Stomach (tissue), 19 donors: ENCODE measurements at places on chromosomes 4 and X. TPM values are rescaled to one million over a fixed set of nuclear protein-coding genes. Genes with fewer than 3 reads are reported as not detected.
A peak's percentile ranks its signal among the peaks of the same experiment; 100 is the strongest.

RTL5 gene
- 1.2 TPM for polyA plus RNA-seq

FGA gene
- 3.1 TPM for polyA plus RNA-seq

CASP3 gene
- 27.3 TPM for polyA plus RNA-seq

TMSB15C gene
- 0.33 TPM for polyA plus RNA-seq

DNA sequence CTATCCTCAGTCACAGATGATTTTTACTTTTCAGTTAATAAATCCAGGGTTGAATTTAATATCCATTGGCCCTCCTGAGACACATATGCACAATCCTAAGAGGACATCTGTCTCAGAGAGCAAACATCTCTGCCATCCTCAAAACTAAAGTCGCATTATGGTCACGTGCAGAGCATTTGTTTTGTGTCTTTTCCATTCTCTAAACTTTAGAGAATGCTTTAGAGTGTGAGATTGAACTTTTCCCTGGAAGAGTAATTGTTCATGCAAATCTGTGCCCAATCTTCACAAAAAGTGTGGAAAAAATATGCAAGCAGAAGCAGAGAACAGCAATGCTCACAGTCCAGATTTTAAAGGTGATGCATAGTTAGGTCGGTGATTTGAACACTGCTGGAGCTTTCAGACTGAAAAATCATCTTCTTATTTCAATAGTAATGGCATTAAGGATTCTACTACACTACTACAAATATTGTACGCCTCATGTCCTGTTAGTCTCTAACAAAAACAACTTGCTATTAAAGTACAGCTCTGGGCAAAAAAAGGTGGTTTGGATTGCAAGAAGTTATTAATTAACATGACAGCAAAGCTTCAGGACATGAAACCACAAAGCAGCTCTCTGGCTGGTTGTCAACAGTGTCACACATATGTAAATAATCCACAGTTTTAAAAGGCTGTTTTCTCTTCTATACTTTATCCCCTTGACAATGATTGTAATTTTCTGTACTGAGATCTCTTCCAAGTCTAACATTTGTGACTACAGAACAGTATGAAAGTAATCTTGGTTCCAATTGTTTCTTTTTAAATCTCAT lies 19.9 kb downstream of the DCHS2 start:
- no peak for DNase-seq
- H3K27ac ChIP-seq = no peak overlapping the region
- H3K36me3 ChIP-seq = no peaks in the 10 kb centered on the region
- H3K27me3 ChIP-seq = no peaks in the 10 kb centered on the region
- H3K4me1 ChIP-seq = peaks cover 9% of the 10 kb centered on the region
- no peak overlapping the region for H3K4me3 ChIP-seq

DNA sequence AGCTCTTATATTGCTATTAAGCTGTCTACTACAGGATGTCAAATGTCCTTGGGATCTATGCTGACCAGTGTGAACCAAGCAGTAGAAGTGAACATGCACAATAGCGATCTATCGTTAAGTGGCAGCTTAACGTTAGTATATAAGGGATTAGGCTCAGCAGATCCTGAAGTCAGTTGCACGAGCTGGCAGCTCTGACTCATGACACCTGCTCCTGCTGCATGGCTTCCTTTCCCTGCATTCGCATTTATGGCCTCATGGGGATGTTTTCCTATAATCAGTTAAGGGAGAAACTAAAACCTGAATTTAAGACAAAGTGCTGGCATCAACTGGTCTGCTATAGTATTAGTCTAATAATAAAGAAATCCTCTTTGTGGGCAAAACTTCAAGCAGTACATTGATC lies 12.7 kb upstream of the MCUB start:
- no peaks in the 10 kb centered on the region for H3K4me1 ChIP-seq
- H3K36me3 ChIP-seq = peaks cover 25% of the 10 kb centered on the region
- no peak overlapping the region for H3K27ac ChIP-seq

DNA sequence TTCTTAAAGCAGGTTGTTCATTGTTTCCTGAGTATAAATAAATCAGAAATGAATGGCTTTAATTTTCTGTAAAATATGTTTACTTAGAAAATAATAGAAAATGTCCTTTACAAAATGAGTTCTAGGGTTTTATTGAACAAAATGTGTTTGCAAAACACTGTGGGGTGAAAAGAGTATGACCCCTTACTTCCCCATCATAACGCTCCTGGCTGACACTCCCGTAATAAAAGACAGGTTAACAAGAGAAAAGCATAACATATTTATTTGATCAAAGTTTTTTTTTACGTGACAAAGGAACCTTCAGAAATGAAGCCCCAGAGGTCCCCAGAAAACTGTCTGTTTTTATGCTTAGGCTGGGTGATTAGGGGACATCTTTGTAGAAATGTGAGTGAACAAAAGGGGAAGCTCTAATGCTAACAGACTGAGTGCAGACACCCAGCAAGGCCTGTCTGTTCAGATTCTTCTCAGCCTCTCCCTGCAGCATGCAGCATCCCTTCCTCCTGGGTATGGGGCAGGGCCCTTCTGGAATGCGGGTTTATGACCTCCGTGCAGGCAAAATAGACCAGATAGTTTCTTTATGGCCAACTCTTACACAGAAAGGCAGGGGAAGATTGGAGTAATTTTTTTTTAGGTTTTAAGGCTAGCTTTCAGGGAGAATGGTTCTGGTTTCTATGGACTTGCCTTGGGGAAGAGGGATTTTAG lies 26.1 kb downstream of the ZFP42 start:
- no peaks in the 10 kb centered on the region for H3K36me3 ChIP-seq
- DNase-seq = no peak
- no peaks in the 10 kb centered on the region for H3K4me1 ChIP-seq
- no peak overlapping the region for H3K4me3 ChIP-seq
- no peak overlapping the region for H3K27ac ChIP-seq
- no peaks in the 10 kb centered on the region for H3K27me3 ChIP-seq

GRCh38 chr4:28167411-28167810 lies 1306.8 kb downstream of the STIM2 start:
- no peak overlapping the region for H3K4me3 ChIP-seq
- H3K27me3 ChIP-seq = no peaks in the 10 kb centered on the region
- H3K36me3 ChIP-seq = no peaks in the 10 kb centered on the region
- no peaks in the 10 kb centered on the region for H3K4me1 ChIP-seq
- DNase-seq = peak; percentile 44
- no peak overlapping the region for H3K27ac ChIP-seq

DNA sequence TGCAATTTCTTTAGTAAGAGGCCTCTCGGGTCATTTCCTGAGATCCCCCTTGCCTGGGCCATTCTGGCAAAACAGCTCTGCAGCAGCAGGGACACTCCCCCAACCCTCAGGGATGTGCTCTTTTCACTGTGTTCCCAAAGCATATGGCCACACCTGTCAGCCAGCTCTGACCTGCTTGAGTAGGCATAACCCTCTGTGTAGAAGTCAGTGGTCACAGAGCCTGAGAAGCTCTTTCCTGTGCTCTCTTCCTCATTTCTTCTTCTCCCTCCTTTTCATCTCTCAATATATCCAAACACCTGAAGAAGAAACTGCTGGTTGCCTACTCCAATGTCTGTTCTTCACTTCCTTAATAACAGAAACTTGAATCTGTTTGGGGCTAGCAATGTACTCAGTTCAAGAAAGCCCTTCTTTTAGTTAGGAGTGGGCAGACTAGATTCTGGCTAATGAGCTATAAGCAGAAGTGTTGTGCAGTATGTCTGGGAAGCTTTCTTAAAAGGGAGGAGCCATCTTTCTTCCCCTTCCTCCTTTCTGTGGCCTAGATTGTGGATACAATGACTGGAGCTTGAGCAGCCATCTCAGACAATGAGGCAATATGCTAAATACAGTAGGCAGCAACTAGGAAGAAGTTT lies 73.3 kb downstream of the PRPS1 start:
- H3K36me3 ChIP-seq = no peaks in the 10 kb centered on the region
- no peaks in the 10 kb centered on the region for H3K27me3 ChIP-seq
- peaks cover 16% of the 10 kb centered on the region for H3K4me1 ChIP-seq
- no peak overlapping the region for H3K4me3 ChIP-seq
- no peak overlapping the region for H3K27ac ChIP-seq
- DNase-seq = no peak

DNA sequence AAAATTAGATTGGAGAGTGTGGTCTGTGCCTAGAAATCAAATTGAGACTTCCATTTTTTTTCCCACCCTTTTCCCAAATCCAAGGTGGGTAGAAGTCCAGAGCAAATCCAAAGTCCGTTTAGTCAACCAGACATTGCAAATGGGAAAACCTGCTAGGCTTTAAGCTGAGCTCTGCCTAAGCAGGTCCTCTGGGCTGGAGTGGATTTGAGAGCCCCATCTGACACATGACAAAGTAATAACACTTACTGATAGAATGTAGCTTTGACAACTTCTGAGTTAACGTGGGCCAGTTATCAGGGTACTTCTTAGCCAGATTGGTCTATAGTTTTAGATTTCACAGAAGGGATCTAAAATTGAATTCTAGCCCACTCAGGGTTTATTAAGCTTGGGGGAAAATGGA lies 242.3 kb downstream of the GALNTL6 start:
- no peaks in the 10 kb centered on the region for H3K4me1 ChIP-seq
- DNase-seq = no peak
- no peaks in the 10 kb centered on the region for H3K27me3 ChIP-seq
- no peak overlapping the region for H3K27ac ChIP-seq

- no peak for DNase-seq
- peaks cover 32% of the 10 kb centered on the region for H3K4me1 ChIP-seq
- H3K27ac ChIP-seq = peak overlapping the region; percentile 65
- peak overlapping the region; percentile 6 for H3K4me3 ChIP-seq
- peaks cover 100% of the 10 kb centered on the region for H3K36me3 ChIP-seq
Measured at GRCh38 chr4:3135155-3136011, 60.9 kb downstream of the HTT start.

DNA sequence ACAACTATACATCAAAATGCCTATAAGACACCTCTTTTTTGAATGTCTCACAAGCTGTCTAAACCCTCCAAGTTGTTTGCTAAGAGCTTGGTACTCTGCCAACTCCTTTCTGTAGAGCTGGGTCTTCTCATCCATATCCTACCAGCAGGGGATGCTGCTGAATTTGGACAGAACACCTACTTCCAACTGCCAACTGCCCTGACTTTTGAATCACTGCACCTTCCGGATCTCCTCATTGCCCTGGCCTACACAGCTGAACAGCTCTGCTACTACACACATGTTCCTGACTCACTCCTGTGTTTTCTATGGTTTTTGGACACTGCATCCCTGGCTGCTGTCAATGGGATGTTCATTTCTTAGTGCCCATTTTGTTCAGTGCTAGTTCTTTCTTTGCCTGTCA lies 18.7 kb downstream of the FAM184B start:
- H3K4me3 ChIP-seq = no peak overlapping the region
- H3K4me1 ChIP-seq = no peaks in the 10 kb centered on the region
- no peaks in the 10 kb centered on the region for H3K27me3 ChIP-seq
- no peak overlapping the region for H3K27ac ChIP-seq
- DNase-seq = no peak

DNA sequence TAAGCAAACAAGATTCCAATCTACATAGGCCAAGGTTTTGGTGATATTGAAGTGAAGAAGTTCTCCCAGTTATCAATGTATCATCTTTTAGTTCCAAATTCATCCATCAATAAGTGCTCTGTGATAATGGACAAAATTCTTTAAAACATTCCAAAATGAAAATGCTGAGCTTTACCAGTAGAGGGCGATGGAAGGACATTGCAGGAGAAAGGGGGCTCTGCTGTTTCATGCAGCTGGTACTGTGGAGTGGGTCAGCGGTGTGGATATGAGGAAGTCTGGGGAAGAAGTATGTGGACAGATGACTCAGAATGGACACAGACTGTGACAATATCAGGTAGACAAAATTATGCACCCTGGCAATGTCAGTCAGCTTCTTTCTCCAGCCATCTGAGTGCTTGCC lies 46.6 kb upstream of the HS6ST2 start:
- DNase-seq = no peak
- H3K27me3 ChIP-seq = peaks cover 6% of the 10 kb centered on the region
- H3K36me3 ChIP-seq = no peaks in the 10 kb centered on the region
- H3K4me3 ChIP-seq = no peak overlapping the region
- no peaks in the 10 kb centered on the region for H3K4me1 ChIP-seq
- H3K27ac ChIP-seq = no peak overlapping the region

- H3K27me3 ChIP-seq = no peaks in the 10 kb centered on the region
- peak overlapping the region; percentile 71 for H3K4me3 ChIP-seq
- H3K4me1 ChIP-seq = peaks cover 39% of the 10 kb centered on the region
Measured at GRCh38 chr4:128810331-128810870, 901 bp downstream of the JADE1 start.

DNA sequence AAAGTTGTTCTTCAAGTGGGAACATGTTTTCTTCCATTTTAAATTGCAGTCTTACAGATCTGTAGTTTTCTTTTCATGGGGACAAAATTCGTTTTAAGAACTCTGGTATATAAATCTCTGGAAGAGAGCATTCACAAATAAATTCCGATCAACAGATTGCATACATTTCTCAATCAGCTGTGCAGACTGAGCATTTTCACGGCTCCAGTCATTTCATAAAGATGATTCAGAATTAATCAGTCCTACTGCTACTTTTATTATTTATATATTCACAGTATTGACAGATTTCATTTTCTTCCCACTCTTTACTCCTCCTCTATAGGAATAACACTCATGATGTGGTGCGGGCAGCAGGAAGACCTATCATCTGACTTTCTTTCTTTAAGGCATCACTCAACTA lies 534.9 kb upstream of the FTHL17 start:
- DNase-seq = no peak
- no peaks in the 10 kb centered on the region for H3K4me1 ChIP-seq
- H3K4me3 ChIP-seq = no peak overlapping the region
- H3K27me3 ChIP-seq = no peaks in the 10 kb centered on the region

- no peaks in the 10 kb centered on the region for H3K36me3 ChIP-seq
- peaks cover 82% of the 10 kb centered on the region for H3K4me1 ChIP-seq
- no peak for DNase-seq
- peak overlapping the region; percentile 79 for H3K27ac ChIP-seq
- no peak overlapping the region for H3K4me3 ChIP-seq
Measured at GRCh38 chr4:158811216-158811540, 42.4 kb downstream of the FNIP2 start.

DNA sequence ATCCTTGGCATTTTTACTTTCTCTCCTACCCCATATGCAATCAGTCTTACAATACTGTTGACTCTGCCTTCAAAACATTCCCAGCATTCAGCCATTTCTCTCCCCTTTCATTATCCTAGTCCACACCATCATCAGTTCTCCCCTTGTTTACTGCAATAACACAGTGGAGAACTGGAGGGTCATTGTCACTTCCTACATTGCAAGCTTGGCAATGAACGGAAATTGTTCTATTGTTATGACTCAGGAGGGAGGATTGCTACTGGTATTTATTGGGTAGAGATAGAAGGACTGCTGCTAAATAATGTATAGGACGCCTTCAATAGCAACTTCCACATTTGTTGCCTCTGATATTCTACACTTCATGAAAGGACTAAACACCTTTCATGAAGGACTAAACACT lies 231.8 kb downstream of the BANK1 start:
- no peaks in the 10 kb centered on the region for H3K27me3 ChIP-seq
- H3K27ac ChIP-seq = no peak overlapping the region
- H3K36me3 ChIP-seq = no peaks in the 10 kb centered on the region
- H3K4me1 ChIP-seq = no peaks in the 10 kb centered on the region
- no peak overlapping the region for H3K4me3 ChIP-seq
